ENCODE measurements at places on chromosomes 6 and 20. TPM values are rescaled to one million over a fixed set of nuclear protein-coding genes. Genes with fewer than 3 reads are reported as not detected.
A peak's percentile ranks its signal among the peaks of the same experiment; 100 is the strongest.

Gene NHLRC1
- total RNA-seq, result not detected

Gene RAET1L
- 1.2 TPM for total RNA-seq

Gene CHRNA4
- not detected for total RNA-seq

Gene ZC2HC1B
- total RNA-seq, result not detected

Gene SLC16A10
- 0.05 TPM for total RNA-seq

DNA sequence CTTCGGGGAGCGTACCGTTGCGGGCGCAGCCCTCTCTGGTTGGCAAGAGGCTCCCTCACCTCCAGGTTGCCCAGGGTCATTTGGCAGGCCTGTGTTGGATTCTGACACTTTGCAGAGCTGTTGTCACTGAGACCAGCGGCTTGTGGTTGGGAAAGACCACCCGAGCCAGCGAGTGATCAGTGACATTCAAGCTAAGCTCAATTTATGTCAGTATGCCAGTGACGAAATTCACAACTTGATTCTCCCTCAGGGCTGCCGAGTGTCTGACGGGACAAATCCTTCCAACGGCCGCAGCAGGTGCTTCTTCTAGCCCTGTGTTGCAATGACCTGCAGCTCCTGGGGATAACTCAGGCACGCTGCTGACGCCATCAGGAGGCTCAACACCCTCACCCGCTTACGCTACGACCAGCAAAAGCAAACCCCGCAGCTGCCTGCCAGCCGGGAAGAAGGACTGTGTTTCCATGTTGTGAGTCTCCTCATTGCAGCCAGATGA lies 16.9 kb upstream of the SLC22A2 start:
- DNase-seq, result no peak

- DNase-seq, result no peak
These were observed 101.5 kb downstream of the KHDC1L start for GRCh38 chr6:73123632-73124329.

DNA sequence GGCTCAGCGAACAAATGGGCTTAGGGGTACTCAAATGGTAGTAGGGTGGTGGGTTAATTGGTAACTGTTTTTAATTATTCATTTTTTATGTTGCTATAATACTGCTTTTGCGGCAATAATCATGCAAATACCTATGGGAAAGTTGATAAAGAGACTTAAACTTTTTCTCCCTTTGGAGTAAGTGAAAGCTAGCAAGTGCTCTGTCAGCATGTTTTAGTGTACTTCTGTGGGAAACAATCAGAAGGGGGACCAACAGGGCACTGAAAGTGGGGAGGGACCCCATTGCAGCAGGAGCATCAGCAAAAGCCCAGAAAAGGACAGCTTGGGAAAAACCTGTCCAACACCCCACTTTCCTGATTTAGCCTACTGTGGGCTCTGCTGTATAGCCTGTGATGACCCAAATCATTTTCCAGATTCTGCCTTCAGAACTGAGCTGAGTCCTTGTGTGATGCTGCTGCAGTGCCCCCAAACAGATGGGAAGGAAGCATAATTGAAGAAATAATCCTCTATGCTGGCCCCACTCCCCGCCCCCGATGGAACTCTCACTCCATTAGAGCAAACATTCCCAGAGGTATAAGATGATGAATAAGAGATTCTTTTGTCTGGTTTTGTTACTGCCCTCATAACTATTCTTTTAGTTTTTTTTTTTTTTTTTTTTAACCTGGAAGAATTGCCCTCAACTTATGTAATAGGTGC lies 322.8 kb downstream of the CD83 start:
- no peak for DNase-seq

- DNase-seq, result no peak
These were observed 74.2 kb downstream of the TAF4 start for GRCh38 chr20:61991476-61991875.

- no peak for DNase-seq
These were observed 21.1 kb downstream of the ENPP1 start for GRCh38 chr6:131828951-131829350.

DNA sequence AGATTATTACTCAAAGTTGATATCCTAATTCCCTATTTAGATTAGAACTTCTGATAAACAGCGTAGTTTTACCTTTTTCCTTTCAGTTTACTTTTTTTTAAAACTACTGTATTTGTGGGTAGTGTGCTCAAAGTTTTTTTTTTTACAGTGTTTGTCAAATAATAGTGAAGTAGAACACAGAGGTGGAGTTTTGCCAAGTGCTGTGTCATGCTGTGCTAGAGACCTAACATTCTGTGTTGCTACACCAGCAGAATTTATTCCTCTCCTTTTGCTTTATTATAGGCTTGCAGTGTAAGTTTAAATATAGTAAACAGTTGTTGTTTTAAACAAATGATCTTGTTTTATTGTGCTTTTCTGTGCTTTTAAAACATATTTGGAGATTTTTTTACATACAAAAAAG lies 125.4 kb downstream of the HIVEP1 start:
- peak; percentile 80 for DNase-seq

DNA sequence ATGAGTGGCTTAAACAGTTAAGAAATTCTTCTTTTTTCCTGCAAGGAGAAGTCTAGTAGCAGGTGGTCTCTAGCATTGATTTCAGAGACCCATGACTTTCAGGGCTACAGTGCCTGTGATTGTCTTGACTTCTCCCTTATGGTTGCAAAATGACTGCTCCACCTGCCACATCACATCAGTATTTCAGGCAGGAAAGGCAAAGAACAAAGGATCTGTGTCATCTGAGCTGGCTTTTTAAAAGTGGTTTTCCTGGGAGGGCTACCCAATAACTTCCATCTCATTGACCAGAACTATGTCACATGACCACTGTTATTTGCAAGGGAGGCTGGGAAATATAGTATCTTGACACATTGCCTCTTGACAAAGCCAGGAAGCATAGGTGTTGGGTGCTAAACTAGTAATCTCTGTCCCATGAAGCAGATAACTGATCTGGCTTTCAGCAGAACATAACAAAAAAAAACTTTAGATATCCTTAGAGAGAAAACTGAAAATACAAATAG lies 226.2 kb downstream of the DHX35 start:
- DNase-seq, result no peak

- DNase-seq, result no peak
These were observed 83.0 kb upstream of the FAM184A start for GRCh38 chr6:119161438-119161837.

- no peak for DNase-seq
These were observed 114.5 kb downstream of the FAM120B start for GRCh38 chr6:170420791-170421776.

- no peak for DNase-seq
These were observed 512.1 kb downstream of the QKI start for GRCh38 chr6:163926642-163927041.

Data from MCF 10A (cell line).